Left lung (tissue), 14 donors: ENCODE measurements at places on chromosomes 6 and 20. TPM values are rescaled to one million over a fixed set of nuclear protein-coding genes. Genes with fewer than 3 reads are reported as not detected.

The GTF3C6 gene
- 74.7 TPM for total RNA-seq

The KCNK16 gene
- not detected for total RNA-seq

The TGM3 gene
- total RNA-seq: not detected

The ANKRD66 gene
- not detected for total RNA-seq

The MAPK13 gene
- 83.2 TPM for total RNA-seq

The RPS10 gene
- total RNA-seq: 1,089 TPM

The BMP2 gene
- total RNA-seq: 15.1 TPM

The LAMP5 gene
- 0.47 TPM for total RNA-seq

The FAXC gene
- total RNA-seq: 5.2 TPM

The ECT2L gene
- not detected for total RNA-seq

The HEBP2 gene
- total RNA-seq: 47.6 TPM

The MANEA gene
- total RNA-seq: 18.4 TPM

The LTA gene
- total RNA-seq: 0.65 TPM

The POFUT1 gene
- 29.2 TPM for total RNA-seq

The HTR1E gene
- total RNA-seq: not detected

The DNMT3B gene
- total RNA-seq: 0.86 TPM

The HDGFL1 gene
- total RNA-seq: not detected

The PEX7 gene
- 8.2 TPM for total RNA-seq

The PKIB gene
- total RNA-seq: 2.3 TPM

The RAD21L1 gene
- not detected for total RNA-seq

The AFG1L gene
- total RNA-seq: 10.2 TPM

The ACOT8 gene
- 23.8 TPM for total RNA-seq

The MYT1 gene
- total RNA-seq: not detected

The CARMIL1 gene
- 16.4 TPM for total RNA-seq

The COX4I2 gene
- 13.5 TPM for total RNA-seq

The TRERF1 gene
- 3.7 TPM for total RNA-seq

The HRH3 gene
- not detected for total RNA-seq

The CYB5R4 gene
- total RNA-seq: 23.1 TPM

The SLC44A4 gene
- total RNA-seq: 78.8 TPM

The VGLL2 gene
- not detected for total RNA-seq

The BTN1A1 gene
- not detected for total RNA-seq

The MAP1LC3A gene
- 17.4 TPM for total RNA-seq

The SCRT2 gene
- total RNA-seq: not detected

The MCHR2 gene
- total RNA-seq: not detected

The PRL gene
- not detected for total RNA-seq

The NINL gene
- 17.0 TPM for total RNA-seq

The IL20RA gene
- total RNA-seq: 6.0 TPM
